CD8-positive, alpha-beta memory T cell (primary cell): ENCODE measurements at places on chromosomes 12 and 14. TPM values are rescaled to one million over a fixed set of nuclear protein-coding genes. Genes with fewer than 3 reads are reported as not detected.

The AQP6 gene
- total RNA-seq = not detected

DNA sequence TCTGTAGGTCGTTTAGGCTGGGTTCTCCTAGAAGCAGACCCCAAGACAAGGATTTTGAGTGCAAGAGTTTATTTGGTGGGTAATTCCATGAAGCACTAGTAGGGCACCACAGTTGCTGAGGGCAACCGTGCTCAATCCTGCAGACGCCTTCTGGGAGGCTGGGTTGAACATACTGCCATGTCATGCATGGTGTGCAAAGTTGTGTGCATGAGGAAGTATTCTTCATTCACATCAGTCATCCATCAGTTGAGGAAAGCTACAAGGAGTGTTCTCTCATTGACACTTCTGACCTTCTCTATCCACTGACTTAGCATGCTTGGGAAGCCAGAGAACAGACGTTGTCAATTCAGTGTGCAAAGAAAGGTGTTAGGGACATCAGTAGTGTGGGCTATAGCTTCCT lies 179.2 kb downstream of the PTPN11 start:
- no peaks in the 10 kb centered on the region for H3K4me1 ChIP-seq
- H3K27me3 ChIP-seq = no peaks in the 10 kb centered on the region
- H3K36me3 ChIP-seq = no peaks in the 10 kb centered on the region
- no peak overlapping the region for H3K27ac ChIP-seq
- no peak for DNase-seq

DNA sequence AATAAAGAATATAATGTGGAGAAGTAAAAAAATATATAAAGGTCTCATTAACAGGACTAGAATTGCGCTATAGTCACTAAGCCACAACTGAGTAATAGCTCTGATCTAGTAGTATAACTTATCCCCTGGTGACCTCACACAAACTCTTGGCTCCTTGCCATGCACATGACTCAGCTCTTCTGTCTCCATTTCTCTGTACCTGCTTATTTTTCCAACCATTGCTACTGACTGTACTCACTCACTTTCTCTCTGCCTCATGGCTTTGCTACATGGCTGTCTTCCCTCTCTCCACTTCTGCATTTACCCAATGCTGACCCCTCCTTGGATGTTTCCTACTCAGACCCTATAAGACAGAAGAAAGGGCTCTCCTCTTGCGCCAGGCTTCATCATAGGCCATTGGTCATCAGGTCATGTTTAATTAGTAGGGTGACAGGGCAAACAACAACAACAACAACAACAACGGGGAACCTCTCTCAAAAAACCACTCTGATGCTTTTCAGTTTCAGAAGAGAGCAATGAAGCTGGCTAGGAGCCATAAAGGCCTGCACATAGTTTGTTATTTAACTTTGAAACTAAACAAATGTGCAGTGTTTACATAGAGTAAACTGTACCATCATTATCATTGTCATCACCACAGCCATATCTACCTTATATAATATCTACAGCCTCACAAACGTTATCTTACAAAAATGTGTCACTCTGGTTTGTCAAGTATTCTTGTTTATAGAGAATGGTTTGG lies 25.6 kb upstream of the KRAS start:
- DNase-seq = no peak
- H3K4me3 ChIP-seq = no peak overlapping the region
- H3K27ac ChIP-seq = peak overlapping the region; percentile 10
- H3K4me1 ChIP-seq = peaks cover 28% of the 10 kb centered on the region

The GPR65 gene
- 15.2 TPM for total RNA-seq

The TSPAN31 gene
- 12.0 TPM for total RNA-seq

- no peaks in the 10 kb centered on the region for H3K36me3 ChIP-seq
- peaks cover 64% of the 10 kb centered on the region for H3K4me1 ChIP-seq
- H3K4me3 ChIP-seq = no peak overlapping the region
- H3K27me3 ChIP-seq = no peaks in the 10 kb centered on the region
- H3K27ac ChIP-seq = no peak overlapping the region
Measured at GRCh38 chr12:123237646-123238329, 4.6 kb downstream of the MTRFR start.

- DNase-seq = no peak
- H3K36me3 ChIP-seq = no peaks in the 10 kb centered on the region
- no peaks in the 10 kb centered on the region for H3K27me3 ChIP-seq
- H3K27ac ChIP-seq = no peak overlapping the region
- peaks cover 21% of the 10 kb centered on the region for H3K4me1 ChIP-seq
- no peak overlapping the region for H3K4me3 ChIP-seq
Measured at GRCh38 chr14:94944636-94945258, 174.8 kb upstream of the GSC start.

DNA sequence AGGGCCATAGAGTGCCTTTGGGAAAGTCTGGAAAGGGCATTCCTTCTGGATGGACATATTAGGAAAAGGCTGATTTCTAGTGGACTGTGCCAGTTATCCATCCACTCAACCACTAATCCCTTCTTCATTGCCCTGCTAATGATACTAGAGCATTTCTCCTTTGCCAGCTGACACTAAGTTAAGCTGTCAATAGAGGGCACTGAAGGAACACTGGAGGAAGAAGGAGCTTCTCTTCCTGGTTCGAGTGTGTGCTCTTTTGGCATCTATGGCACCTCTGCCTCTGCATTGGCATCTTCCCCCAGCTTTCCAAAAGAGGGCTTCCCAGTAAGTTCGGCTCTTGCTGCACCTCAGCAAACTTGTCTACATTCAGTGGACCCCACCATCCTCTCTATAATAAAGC lies 165.4 kb downstream of the DERA start:
- no peak overlapping the region for H3K4me3 ChIP-seq
- no peak for DNase-seq
- H3K4me1 ChIP-seq = no peaks in the 10 kb centered on the region
- H3K27me3 ChIP-seq = no peaks in the 10 kb centered on the region

GRCh38 chr12:125029761-125030358 lies 35.4 kb upstream of the AACS start:
- H3K27me3 ChIP-seq = no peaks in the 10 kb centered on the region
- DNase-seq = no peak
- no peak overlapping the region for H3K4me3 ChIP-seq
- no peak overlapping the region for H3K27ac ChIP-seq
- H3K36me3 ChIP-seq = no peaks in the 10 kb centered on the region

DNA sequence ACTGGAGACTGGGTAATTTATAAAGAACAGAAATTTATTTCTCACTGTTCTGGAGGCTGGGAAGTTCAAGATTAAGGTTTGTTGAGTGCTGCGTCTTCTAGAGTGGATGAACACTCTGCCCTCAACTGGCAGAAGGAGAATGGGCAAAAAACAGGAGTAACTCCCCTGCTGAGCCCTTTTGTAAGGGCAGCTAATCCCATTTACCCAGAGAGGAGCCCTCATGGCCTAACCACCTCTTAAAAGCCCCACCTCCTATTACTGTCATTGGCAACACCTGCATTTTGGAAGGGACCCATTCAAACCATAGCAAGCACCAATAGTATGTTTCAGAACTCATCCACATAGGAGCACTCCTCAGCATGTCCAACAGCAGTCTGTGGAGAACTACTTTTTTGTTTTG lies 47.4 kb downstream of the BORCS5 start:
- H3K27ac ChIP-seq = no peak overlapping the region
- H3K4me1 ChIP-seq = peaks cover 18% of the 10 kb centered on the region
- no peaks in the 10 kb centered on the region for H3K27me3 ChIP-seq
- H3K36me3 ChIP-seq = no peaks in the 10 kb centered on the region
- DNase-seq = no peak
- H3K4me3 ChIP-seq = no peak overlapping the region

- H3K36me3 ChIP-seq = no peaks in the 10 kb centered on the region
- H3K4me1 ChIP-seq = no peaks in the 10 kb centered on the region
- DNase-seq = no peak
Measured at GRCh38 chr12:130070126-130070611, 92.1 kb upstream of the FZD10 start.

- H3K4me3 ChIP-seq = no peak overlapping the region
- no peak for DNase-seq
- no peak overlapping the region for H3K27ac ChIP-seq
- no peaks in the 10 kb centered on the region for H3K4me1 ChIP-seq
Measured at GRCh38 chr14:52370406-52370935, 56.4 kb downstream of the PTGER2 start.
